Dorsolateral prefrontal cortex (tissue), 122 donors: ENCODE measurements at places on chromosomes 12 and 14. TPM values are rescaled to one million over a fixed set of nuclear protein-coding genes. Genes with fewer than 3 reads are reported as not detected.

DNA sequence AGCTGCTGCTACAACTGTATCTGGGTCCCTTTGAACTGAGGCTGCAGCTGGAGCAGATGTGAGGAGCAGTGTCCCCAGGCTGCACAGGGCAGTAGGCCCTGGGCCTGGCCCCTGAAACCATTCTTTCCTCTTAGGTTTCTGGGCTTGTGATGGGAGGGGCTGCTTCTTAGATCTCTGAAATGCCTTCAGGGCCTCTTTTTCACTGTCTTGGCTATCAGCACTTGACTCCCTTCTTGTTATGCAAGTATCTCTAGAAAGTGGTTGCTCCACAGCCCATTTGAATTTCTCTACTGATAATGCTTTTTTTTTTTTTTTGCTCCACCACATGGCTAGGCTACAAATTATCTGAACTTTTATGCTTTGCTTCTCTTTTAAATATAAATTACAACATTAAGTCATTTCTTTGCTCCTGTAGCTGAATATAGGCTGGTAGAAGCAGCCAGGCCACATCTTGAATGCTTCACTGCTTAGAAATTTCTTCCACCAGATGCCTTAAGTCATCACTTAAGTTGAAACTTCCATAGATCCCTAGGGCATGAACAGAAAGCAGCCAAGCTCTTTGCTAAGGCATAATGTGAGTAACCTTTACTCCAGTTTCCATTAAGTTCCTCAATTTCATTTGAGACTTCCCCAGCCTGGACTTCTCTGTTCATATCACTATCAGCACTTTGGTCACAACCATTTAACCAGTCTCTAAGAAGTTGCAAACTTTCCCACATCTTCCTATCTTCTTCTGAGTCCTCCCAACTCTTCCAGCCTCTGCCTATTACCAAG lies 41.1 kb downstream of the ACSM4 start:
- no peak for DNase-seq

- DNase-seq: no peak
Measured at GRCh38 chr14:104724407-104724980, 465 bp downstream of the ADSS1 start.

- DNase-seq: no peak
Measured at GRCh38 chr12:77521508-77522115, 309.1 kb upstream of the NAV3 start.

Gene IGF1
- total RNA-seq: 10.7 TPM

DNA sequence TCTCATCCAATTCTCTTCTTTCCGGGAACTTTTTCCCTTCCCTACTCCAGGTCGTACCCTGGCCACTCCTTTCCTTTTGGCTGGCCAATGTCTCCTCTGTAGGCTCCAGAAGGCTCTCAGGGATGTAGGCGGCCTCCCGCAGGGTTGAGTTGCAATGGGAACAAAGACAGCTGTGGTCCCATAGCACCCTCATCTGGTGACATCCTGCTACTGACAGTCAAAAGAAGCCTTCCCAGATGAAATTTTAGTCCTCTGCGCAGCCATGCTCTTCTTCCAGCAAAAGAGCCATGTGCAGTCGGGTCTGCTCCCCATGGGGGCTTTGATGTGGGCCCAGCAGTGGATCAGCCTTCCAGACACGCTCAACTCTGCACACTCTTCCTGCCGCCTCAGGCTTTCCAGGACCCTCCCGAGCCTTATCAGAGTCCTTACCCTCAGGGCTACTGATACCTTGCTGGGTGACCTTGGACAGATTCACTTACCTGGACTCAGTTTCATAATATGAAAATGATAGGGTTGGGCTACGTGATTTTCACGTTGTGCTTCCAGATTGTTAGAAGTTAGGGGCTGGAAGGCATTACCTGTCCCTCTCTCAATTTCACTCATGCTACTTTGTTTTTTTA lies 5.5 kb upstream of the CELA1 start:
- DNase-seq: peak; percentile 61

Gene HPD
- total RNA-seq: not detected

DNA sequence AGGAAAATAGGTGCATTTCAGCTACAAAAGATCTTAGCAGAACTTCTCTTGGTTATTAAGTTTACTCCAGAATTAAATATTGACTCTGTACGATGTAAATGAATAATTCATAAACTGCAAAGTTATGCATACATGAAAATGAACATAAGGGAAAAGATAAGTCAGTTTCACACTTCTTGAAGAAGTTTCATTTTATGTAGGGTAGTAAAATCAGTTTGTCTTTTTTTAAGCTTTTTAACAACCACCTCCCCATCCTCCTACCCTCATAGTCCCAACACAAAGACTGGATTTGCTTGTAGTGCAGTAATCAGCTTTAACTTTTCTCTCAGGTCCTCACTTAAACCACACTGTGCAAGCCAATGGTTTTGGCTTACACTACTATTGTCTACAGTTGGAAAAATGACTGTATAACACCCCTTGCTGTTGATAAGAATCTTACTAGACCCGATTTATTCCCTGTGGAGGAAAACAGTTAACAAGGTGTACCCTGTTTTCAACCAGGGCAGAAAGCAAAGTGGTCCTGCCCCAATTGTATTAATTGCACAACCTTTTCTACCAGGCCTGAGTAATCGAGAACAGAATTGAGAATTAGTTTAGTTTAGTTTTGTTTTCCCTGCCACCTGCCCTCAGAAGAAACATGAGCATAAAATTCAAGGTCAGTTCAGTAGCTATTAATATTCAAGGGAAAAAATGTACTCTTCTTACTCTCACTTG lies 44.1 kb downstream of the NIN start:
- DNase-seq: no peak

Gene BHLHE41
- total RNA-seq: 136 TPM

- no peak for DNase-seq
Measured at GRCh38 chr12:52686756-52687487, 6.7 kb upstream of the KRT1 start.

Gene PTPRO
- 37.8 TPM for total RNA-seq

DNA sequence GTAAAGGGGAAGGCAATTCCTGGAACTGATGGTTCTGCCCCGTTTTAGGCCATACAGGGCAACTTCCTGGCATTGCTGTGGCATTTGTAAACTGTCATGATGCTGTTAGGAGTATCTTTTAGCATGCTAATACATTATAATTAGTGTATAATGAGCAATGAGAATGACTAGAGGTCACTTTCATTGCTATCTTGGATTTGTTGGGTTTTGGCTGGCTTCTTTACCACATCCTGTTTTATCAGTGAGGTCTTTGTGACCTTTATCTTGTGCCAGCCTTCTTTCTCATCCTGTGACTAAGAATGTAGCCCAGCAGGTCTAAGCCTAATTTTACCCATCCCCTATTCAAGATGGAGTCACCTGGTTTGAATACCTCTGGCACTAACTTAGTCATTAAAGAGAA lies 51.2 kb downstream of the TESPA1 start:
- no peak for DNase-seq

DNA sequence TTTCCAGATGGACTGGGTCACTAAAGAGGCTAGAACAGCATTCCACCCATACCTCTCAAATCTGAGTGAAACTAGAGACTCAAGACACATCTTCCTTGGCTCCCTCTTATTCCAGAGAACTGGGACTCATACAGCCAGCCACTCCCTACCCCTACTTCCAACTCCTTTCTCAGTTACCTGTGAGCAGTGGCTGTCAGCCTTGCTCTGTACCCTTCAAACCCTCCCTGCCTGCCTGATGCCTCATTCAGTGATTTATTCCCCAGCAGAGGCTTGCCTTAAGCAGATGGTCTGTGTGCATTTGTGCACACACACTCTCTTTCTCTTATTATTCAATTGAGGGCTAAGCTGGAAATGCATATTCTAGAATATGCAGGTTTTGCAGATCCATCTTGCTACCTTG lies 14.6 kb downstream of the GPR84 start:
- DNase-seq: no peak

DNA sequence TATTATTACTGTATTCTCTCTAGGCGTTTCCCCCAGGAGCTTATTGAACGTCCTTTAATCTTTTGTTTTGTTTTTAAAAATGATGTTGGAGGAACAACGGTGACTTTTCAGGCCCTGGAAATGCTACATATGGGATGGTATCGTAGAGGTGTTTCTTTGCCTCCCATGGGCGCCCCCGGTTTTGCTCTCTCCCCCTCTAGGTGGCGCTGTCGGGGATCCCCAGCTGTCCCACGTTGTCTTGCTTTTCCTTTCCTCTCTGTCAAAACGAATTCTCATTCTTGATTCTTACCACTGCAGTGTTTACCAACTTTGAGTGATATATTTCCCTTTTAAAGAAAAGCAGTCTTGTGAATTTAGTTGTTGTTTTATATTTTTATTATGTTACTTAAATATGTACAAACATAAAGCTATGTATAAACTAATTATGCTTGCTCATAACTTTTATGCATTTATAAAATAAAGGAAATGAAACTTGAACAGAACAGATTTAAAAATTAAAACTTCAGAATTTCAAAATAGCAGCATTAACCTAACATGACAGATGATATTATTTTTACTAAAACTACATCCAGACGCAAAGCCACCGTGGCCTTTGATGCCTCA lies 171.9 kb downstream of the RGS6 start:
- DNase-seq: no peak

- no peak for DNase-seq
Measured at GRCh38 chr14:85634205-85634604, 104.3 kb downstream of the FLRT2 start.
